ENCODE measurements at places on chromosomes 5 and 9.

- no peak for DNase-seq
These were observed 193.3 kb downstream of the PALM2AKAP2 start for GRCh38 chr9:109973336-109973735.

GRCh38 chr5:139684881-139685749 is 37.0 kb downstream of the CXXC5 start:
- DNase-seq = no peak

DNA sequence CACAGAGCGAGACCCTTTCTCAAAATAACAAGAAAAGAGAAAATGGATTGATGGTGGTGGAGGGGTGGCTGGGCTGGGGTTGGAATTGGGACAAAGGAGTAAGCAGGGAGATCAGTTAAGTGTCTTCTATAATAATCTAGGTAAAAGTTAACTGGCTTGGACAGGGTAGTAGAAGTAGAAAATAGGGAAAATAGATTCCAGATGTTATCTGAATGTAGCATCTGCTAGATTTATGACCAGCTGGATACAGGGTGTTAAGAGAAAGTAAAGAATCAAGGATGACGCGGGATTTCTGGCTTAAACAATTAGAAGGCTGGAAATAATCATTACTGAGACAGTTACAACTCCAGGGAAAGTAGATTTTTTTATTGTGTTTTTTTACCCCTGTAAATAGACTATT is 13.0 kb downstream of the PPP6C start:
- no peak for DNase-seq

GRCh38 chr5:127754259-127754658 is 51.1 kb downstream of the CCDC192 start:
- no peak for DNase-seq

GRCh38 chr5:143057580-143057999 is 287.4 kb downstream of the ARHGAP26 start:
- no peak for DNase-seq

- no peak for DNase-seq
These were observed 760.2 kb downstream of the TAF11L14 start for GRCh38 chr5:18394443-18394804.

- no peak for DNase-seq
These were observed 32.5 kb downstream of the OR1J1 start for GRCh38 chr9:122445155-122445749.

- DNase-seq = no peak
These were observed 13.5 kb downstream of the EEIG1 start for GRCh38 chr9:127967151-127967809.

All from stimulated activated CD8-positive, alpha-beta memory T cell treated with anti-CD3 and anti-CD28 coated beads, Interleukin-4, amount 100 ng/mL, for 1 hour (primary cell).